ENCODE measurements at places on chromosomes 1 and 21.

DNA sequence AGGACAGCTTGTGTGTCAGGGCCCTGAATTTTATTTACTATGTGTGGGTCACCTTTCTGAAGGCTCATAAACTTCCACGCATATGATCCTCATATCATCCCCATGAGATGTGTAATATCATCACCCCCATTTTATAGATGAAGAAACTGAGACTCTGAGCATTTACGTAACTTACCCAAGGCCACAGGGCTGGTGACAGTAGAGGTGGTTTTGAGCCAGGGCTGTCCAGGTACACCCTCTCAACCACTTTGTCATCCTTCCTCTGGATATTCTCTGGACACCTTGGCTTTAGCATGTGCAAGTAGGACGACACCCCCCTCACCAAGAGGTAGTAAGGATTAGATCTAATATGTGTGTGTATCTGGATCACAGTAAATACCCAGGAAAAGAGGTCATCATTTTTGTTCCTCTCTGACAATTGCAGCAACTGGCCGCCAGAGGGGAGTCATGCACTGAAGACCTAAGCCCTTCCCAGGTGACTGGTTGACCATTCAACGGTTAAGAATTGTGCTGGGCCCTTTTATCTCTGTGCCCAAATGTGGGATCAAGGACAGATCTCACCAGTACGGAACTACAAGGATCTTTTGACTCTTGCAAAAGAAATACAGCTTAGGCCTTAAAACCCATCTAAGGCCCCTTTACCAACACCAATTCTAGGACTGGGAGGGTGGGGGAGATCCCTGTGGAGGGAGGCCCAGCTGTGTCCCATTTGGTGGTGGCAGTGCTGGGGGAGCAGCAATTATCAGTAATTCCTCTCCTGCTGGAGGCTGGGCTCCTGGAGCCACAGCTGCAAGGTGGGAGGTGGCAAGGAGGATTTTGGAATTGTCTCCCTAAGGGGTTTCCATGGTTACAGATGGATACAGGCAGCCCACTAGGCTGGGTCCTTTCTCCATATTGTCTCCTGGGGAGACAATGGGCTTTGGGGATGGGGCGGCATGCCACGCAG lies 13.7 kb upstream of the E2F2 start:
- no peak for DNase-seq

GRCh38 chr21:41630249-41630648 lies 122.3 kb upstream of the TMPRSS2 start:
- DNase-seq = no peak

GRCh38 chr21:21084179-21084578 lies 86.0 kb downstream of the NCAM2 start:
- no peak for DNase-seq

DNA sequence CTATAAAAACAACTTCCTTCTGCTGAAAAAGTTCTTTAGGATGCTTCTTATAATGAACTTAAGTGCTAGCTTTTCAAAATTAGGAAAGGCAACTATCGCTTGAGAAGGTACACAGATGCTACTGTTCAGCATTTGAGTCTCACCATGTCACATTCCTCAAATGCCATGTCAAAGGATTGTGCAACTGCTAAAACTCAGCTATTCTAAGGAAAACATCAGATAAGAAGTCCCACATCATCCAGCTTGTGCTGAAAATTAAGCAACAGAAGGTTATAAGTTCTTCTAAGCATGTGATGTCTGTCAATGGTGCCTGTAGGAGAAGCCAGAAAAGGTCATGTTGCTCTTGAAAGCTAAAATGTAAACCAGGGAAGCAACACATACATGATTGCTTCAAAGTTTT lies 36.5 kb downstream of the MCOLN2 start:
- no peak for DNase-seq

DNA sequence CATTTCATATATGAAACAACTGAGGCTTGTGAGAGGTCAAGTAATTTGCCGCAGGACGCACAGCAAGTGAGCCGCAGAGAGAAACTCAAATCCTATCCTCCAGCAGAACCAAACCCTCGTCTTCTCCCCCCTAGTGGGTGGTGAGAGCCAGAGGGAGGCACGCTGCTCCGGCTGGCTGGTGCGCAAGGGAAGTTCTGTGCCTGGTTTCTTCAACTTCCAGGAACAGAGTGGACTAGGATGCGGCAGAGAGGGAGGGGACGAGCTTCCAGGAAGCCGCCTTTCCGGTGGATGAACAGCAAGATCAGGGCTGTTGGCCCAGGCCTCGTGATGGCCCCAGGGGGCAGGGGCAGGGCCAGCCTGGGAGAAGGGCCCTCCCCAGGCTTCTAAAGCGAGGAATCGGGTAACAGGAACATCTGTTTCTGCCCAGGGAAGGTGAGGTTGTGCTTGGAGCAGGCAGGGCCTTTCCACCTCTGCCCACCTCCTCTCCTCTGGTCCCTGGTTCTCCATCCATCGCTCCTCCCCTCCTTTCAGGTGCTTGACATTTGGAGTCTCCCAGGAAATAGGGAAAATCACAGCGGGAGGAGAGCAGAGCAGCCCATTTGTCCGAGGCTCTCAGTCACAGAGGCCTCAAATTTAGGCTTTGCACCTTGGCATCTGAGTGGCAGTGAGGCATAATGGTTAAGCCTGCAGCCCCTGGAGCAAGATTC lies 16.8 kb upstream of the PDIK1L start:
- DNase-seq = no peak

GRCh38 chr1:96367791-96368190 lies 353.8 kb upstream of the PTBP2 start:
- no peak for DNase-seq

GRCh38 chr1:77796695-77797405 lies 17.4 kb downstream of the MIGA1 start:
- no peak for DNase-seq

GRCh38 chr1:163172596-163172995 lies 30.1 kb downstream of the RGS5 start:
- DNase-seq = no peak

- DNase-seq = no peak
Observed at GRCh38 chr1:4106731-4107130, 206.7 kb upstream of the C1orf174 start.

- peak; percentile 92 for DNase-seq
Observed at GRCh38 chr1:145960468-145961108, 2.8 kb upstream of the LIX1L start.

- no peak for DNase-seq
Observed at GRCh38 chr1:161932668-161933067, 91.0 kb downstream of the OLFML2B start.

- DNase-seq = no peak
Observed at GRCh38 chr1:242146652-242147051, 147.8 kb upstream of the MAP1LC3C start.

- no peak for DNase-seq
Observed at GRCh38 chr1:53350853-53351767, 23.2 kb upstream of the LRP8 start.

GRCh38 chr1:225651376-225651871 lies 1.5 kb downstream of the ENAH start:
- no peak for DNase-seq

DNA sequence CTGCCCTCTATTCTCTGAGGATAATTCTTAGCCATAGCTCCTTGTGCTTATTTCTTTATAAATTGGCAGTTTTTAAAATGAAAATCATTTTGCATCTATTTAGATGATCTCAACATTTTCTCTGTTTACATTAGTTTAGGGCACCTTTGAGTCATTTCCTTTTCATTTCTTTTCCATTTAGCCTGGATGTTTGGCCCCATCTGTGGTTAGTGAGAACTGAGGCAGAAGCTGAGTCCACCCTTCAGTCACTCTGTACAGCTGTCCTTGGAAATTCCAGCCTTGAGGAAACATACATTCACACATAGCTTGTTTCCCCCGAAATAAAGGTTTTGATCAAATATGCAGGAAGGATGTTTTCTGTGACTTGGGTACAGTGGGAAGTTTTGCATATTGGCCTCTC lies 123.7 kb downstream of the NTNG1 start:
- no peak for DNase-seq

DNA sequence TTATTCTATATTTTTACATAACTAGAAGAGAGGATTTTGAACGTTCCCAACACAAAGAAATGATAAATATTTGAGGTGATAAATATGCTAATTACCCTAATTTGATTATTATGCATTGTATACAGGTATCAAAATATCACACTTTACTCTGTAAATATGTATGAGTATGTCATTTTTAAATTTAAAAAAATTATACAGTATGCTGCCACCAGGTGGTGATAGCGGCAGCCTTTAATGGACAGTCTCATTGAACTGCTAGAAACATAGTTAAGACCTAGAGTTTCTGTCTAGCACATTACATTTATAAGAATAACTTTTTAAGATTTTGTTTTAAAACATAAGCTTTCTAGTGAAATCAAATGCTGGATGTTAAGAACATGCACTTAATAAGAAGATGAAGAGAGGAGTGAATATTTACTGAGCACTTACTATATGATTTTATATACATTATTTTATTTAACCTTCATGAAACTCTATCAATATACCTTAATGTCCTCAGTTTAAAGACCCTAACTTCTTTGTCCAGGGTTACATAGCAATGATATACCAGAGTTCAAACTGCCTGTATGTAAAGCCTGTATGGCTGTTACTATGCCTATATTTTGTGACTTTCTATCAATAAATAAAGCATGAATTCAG lies 207.1 kb downstream of the NUF2 start:
- DNase-seq = no peak

- no peak for DNase-seq
Observed at GRCh38 chr1:2256435-2257244, 28.5 kb downstream of the SKI start.

DNA sequence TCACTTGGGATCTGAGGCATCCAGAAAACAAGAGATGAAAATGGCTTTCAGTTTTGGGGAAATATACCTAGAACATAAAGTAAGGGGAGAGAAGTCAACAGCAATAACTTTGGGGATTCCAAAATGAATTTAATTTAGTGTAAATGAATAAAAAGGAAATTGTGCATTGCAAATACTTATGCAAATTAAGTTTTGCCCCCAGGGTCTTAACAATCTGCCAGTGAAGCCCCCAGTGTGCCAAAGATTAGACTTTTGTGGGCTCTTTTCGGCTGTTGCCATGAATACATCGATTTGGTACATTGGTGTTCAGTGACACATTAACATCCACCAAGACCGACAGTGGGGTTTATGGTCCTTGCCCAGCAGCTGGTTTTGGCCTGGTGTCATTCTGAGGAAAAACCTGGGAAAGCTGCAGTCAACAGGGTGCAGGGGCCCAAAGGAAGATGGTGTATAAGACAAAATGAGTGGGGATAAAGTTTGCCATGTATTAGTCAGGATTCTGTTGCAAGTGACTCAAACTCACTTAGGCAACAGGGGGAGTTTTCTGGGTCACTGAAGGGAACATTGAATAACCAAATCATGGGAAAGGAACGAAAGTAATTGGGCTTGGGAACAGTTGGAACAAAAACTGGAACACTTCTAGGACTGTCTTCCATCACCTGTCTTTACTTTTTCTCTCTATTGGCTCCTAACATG lies 30.2 kb upstream of the IGSF3 start:
- no peak for DNase-seq

- no peak for DNase-seq
Observed at GRCh38 chr1:94784190-94784515, 36.0 kb upstream of the SLC44A3 start.

DNA sequence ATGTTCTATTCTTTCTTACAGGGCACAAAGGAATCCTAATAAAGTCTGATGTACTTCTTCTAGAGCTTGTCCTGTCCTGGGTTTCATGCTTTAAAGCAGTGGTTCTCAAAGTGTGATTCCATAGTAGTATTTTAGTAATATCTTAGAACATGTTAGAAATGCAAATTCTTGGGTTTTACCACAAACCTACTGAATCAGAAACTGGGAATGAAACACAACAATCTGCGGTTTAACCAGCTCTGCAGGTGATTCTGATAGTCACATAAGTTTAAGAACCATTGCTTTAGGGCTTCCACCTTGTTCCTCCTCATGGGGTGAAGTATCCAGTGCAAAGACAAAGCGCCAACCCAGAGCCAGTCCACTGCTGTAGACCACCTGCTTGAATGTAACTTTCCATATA lies 41.1 kb downstream of the NGF start:
- DNase-seq = no peak

Data from D721Med (cell line).